ENCODE measurements at places on chromosomes 2 and 18.
A peak's percentile ranks its signal among the peaks of the same experiment; 100 is the strongest.

DNA sequence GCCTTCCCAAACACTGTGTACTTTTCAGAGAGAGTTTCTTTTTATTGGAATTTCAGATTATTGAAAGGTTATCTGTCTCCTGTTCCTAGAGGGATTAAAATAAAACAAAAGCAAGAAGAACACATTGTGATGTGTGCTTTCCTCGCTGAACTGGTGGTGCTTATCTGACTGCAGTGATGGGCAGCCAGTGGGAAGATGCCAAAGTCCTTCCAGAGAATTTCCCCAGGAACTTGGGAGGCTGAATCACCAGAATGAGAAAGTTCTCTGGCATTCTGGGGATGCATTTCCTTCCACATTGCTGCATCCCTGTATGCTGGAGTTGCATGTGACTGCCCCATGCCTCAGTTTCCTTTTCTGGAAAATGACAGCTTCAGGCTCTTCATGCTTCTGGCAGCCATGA is 53.9 kb upstream of the SEC11C start:
- DNase-seq: no peak

DNA sequence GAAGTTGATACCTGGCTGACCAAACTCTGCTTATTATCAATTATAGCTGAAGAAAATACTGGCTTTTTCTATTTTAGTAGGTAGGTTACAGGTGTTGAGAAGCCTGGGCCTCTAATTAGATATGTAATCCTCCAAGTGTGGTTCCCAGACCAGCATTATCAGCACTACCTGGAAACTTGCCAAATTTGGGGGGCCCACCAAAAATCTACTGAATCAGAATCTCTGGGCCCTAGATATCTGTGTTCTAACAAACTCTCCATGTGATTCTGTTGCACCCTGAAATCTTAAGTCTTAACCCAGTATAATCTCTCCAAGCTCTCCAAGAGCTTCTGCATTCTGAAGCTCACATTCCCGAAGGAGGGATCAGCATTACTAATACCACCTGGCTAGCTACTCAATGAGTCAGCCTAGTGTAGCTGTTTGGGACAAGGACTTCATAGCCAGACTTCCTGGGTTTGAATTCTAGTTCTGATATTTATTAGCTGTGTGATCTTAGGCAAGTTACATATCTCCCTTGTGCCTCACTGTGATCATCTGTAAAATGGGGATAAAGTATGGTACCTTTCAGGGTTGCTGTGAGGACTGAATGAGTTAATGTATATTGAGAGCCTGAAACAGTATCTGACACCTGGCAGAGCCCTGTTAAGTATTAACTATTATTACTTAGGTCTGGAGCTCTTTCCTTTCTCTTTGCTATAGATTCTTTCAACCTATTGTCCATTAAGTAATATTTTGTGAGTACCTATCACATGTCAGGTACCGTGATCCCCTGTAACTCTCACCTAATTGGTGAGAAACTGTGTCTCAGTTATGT is 94.1 kb upstream of the CD302 start:
- DNase-seq: no peak

GRCh38 chr2:231037202-231037730 is at the start of gene C2orf72:
TSS of gene C2orf72 (plus strand) at chr2:231037523. CDS start at chr2:231037566, 43 bp downstream.
- no peak for DNase-seq

DNA sequence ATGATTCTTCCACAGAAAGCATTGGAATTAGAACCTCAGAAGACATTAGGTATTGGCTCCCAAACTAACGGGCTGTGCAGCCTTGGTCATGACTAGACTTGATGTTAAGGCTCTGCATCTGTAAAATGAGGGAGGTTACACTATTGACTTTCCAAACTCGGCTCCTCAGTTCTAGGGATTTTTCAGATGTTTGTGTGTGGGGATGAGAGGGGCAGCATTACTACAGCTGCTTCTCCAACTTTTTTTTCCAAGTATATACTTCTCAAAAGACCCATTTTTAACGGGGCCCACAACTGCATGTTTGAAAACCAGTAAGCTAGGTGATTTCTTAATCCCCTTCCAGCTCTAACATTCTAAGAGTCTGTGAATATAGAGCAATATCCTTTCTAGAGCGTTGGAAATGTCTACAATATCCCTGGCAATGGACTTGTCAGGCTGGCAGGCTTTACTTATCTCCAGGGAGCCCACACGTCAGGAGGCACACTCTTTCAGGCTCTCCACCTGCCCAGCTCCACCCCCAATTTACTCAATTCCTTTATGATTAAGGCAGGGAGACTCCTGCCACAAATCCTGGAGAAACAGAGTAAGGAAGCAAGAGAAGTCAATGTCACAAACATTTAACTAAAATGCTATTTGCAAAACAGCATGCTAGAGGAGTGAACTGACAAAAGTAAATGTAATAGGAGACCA is 844 bp upstream of the MPV17 start:
- DNase-seq: peak; percentile 64

GRCh38 chr2:7691961-7692656 is 774.9 kb downstream of the RNF144A start:
- DNase-seq: no peak

DNA sequence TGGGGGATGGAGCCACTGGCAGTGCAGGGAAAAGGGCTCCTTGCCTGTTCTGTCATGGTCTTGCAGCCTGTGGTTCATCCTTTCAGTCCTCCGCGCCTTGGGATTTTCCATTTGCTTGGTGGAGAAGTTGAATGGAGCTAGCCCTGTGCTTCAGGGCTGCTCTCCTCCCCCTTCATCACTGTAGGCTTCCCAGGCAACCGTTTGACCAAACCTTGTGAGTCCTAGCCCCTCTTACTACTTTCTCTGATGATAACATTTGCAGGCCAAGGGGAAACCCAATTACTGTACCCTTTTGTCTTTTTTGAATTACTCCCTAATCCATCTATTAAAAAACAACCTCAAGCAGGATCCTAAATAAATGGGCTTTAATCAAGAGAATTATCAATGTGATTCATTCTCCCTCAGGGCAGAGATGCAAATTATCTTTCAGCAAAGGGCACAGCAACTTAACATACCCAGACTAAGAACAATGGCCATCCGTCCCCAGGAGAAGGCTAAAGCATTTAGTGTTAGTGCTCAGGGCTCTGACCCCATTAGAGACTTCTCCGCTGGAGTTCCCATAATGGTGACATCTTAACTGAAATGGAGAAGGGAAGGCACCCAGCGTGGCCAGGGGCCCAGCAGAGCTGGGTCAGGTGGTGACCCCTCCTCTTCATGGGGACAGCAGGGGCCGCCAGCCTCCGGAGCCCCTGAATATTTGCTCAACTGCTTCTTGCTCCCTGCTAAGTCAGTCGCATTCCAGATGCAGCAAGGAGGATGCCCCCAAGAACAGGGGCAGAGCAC is 40.7 kb downstream of the RHOB start:
- DNase-seq: no peak

- DNase-seq: no peak
Observed at GRCh38 chr18:22477222-22477621, 59.5 kb upstream of the CTAGE1 start.

DNA sequence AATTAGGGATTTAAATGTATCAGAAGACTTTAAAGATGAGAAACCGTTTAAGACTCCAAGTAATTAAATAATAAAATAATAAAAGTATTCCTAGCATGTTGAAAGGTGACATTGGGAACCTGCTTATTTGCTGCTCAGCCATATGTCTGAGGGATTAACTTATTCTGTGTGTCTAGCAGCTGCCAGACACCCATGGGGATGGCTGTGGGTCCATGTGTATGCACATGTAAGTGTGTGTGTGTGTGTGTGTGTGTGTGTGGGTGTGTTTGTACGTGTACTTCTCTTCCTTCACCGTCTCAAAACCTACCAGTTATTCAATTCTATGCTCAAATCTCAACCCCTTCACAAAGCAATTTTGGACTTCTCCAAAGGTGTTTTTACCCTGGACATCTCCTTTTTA is 124.5 kb downstream of the SETBP1 start:
- DNase-seq: no peak

- no peak for DNase-seq
Observed at GRCh38 chr2:624096-624495, 53.1 kb downstream of the TMEM18 start.

- DNase-seq: no peak
Observed at GRCh38 chr2:188046437-188046836, 245.2 kb upstream of the GULP1 start.

All from Kasumi-1 (cell line).